ENCODE measurements at places on chromosomes 5 and 9. TPM values are rescaled to one million over a fixed set of nuclear protein-coding genes. Genes with fewer than 3 reads are reported as not detected.

Gene DNAI1
- total RNA-seq = 9.2 TPM

Gene LHX3
- total RNA-seq = not detected

Gene MAMDC2
- 2.9 TPM for total RNA-seq

Gene SPINK13
- total RNA-seq = not detected

Gene UBE2QL1
- total RNA-seq = 72.0 TPM

Gene PGM5
- total RNA-seq = 1.9 TPM

Gene LMNB1
- total RNA-seq = 9.5 TPM

Gene NR5A1
- total RNA-seq = not detected

Gene FAT2
- not detected for total RNA-seq

Gene PCDHGB4
- 8.6 TPM for total RNA-seq

Gene ADAMTSL1
- 4.2 TPM for total RNA-seq

DNA sequence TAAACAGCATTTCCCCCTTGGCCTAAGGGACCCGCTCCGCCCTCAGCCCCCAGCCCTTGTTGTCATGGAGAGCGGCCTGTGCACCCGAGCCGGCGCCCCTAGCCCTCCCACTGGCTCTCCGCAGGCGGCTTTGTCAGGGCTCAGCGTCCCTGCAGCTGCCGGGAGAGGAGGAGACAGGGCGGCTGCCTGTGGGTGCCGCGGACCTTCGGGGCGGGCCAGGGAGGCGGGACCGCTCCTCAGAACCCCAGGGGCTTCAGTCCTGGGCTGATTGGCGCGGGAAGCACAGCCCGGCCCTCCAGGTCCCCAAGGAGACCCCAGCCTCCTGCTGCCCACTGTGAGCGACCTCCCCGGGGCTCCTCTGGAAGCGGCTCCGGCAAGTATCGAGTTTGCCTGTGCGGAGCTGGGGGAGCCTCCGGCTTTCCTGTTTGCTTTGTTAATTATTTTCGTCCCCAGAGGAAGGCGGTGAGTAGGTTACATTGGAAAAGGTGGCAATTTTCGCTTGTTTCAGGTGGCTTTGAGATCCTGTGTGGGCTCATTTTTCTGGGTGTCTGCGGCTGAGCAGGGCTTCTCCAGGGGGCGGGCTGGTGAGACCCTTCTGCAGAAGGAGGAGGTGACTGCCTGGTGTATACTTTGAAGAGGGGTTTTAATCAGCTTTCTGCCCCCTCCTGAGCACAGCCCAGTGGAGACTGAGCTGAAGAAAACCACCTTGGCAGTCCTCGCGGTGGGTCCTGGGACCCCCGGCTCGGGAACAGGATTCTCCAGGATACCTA is at the start of gene FGD3:
FGD3 (plus strand) TSS at position 256 of the 770 bp plus-strand sequence. CDS start 28,734 bp downstream, outside the sequence.
- DNase-seq = no peak

GRCh38 chr5:118270526-118270925 is 717.8 kb downstream of the DTWD2 start:
- DNase-seq = no peak

DNA sequence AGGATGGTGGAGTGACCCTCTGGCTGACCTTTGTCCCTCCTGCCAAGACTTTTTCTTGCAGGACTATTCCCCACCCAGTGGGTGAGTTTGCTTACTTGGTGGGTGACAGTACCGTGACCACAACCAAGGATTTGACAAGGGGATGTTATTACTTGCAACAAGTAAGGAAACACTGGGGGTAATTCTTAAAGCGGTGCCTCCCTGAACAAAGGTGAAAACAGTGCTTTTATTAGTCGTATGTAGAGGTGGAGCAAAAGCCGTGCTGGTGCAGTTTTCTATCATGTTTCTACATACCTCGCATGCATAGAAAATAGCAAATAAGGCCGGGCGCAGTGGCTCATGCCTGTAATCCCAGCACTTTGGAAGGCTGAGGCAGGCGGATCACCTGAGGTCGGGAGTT is 41.0 kb upstream of the KDM4C start:
- no peak for DNase-seq

GRCh38 chr9:82255481-82256176 is 267.1 kb downstream of the SPATA31D1 start:
- DNase-seq = no peak

DNA sequence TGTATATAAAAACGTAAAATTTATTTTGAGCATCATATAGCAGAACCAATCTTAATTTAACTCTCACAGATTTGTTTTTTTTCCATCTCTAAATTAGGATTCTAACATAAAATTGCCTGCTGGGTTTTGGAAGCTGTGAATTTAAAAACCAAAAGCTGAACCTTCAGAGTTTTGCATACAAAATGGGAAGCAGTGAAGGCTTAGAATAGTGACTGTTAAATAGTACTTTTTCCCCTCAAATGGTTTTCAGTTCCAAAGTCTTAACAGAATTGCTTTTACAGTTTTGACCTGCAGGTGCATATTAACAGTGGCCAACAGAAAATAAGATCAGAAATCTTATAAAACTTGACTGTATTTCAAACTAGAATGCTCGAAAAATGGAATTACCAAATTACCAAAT is 55.1 kb upstream of the LVRN start:
- no peak for DNase-seq

DNA sequence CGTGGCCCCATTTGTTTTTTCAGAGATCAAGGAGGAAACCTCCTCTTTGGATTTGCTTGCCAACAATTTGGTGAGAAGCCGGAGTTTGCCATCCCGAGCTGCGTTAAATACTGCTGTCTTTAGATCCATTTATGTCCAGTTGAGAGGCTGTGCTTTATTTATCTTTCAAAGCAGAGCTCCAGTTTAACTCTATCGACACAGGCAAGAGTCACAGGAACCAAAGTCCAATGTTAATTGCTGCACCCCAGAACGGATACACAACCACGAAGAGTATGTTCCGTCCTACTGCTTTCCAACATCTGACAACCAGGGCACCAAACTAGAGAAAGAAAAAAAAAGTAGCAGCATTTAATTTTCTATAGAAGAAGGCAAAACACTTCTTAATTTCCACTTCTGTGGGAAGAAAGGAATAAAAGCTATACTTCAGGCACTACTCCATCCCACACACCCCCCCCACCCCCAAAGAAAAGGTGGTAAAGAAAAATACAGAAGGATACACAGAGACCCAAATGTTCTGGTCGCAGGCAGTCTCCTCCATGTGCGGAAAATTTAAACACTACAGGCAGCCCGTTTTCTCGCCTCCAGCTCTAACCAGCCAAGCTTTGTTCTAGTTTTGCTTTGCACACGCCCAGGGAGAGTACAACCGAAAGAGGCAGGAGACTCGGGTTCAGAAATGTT is 1.1 kb downstream of the FEM1C start:
- peak; percentile 33 for DNase-seq

GRCh38 chr5:125560476-125561225 is 814.2 kb upstream of the ZNF608 start:
- DNase-seq = no peak

GRCh38 chr5:173033923-173034322 is 22.2 kb upstream of the CREBRF start:
- no peak for DNase-seq

DNA sequence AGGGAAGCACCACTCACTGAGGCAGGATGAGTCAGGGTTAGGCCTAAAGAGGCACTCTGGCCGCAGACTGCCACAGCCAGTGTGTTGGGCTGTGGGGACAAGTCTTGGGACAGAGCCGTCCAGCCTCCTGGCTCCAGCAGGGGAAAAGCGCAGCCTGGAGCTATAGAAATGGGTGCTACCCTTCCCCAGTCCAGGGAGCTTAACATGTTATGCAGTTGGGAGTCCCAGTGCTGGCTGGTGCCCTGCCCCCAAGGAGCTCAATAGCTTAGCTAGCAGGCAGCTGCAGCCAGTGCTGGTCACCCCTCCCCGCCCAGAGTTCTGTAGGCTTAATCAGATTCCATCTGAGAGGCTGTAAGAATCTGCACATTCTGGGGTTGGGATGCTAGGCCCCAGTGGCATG is 399.6 kb upstream of the TUSC1 start:
- no peak for DNase-seq

DNA sequence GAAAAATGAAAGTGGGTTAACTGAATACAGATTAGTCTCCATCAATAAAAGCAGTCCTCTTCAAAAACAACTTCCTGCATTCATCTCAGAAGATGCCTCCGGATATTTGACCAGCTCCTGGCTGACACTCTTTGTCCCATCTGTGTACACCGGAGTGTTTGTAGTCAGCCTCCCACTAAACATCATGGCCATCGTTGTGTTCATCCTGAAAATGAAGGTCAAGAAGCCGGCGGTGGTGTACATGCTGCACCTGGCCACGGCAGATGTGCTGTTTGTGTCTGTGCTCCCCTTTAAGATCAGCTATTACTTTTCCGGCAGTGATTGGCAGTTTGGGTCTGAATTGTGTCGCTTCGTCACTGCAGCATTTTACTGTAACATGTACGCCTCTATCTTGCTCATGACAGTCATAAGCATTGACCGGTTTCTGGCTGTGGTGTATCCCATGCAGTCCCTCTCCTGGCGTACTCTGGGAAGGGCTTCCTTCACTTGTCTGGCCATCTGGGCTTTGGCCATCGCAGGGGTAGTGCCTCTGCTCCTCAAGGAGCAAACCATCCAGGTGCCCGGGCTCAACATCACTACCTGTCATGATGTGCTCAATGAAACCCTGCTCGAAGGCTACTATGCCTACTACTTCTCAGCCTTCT is 16.6 kb downstream of the F2R start:
- no peak for DNase-seq

DNA sequence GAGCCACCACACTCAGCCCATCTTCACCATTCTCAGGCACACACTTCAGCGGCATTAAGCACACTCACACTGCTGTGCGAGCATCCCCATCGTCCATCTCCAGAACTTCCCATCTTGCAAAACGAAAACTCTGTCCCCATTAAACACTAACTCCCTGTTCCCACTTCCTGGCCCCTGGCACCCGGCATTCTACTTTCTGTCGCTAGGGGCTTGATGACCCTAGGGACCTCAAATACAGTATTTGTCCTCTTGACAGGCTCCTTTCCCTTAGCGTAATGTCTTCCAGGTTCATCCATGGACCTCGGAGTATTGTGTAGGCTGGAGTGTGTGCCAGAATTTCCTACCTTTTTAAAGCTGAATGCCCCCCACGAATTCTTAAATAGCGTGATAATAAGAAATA is 14.7 kb upstream of the UBAC1 start:
- no peak for DNase-seq

DNA sequence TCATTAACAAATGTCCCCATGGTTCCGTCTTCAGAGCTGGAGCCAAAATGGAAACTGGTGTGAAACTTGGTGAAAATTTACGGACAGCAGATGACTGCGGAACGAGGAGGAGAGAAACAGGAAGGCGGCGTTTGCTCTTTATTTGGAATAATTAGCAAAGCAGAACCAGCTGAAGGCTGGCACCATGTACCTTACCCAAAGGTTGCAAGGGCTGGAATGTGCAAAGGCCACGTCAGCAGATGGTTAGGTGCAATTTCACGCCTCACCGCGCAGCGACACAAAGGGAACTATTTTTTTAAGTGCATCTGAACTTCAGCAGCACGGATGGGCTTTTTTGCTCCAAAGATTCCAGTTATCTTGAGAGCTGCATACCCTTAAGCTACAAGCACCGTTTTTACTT is 127.4 kb downstream of the COL23A1 start:
- DNase-seq = no peak

GRCh38 chr9:70421272-70422180 is 7.1 kb upstream of the KLF9 start:
- DNase-seq = no peak

DNA sequence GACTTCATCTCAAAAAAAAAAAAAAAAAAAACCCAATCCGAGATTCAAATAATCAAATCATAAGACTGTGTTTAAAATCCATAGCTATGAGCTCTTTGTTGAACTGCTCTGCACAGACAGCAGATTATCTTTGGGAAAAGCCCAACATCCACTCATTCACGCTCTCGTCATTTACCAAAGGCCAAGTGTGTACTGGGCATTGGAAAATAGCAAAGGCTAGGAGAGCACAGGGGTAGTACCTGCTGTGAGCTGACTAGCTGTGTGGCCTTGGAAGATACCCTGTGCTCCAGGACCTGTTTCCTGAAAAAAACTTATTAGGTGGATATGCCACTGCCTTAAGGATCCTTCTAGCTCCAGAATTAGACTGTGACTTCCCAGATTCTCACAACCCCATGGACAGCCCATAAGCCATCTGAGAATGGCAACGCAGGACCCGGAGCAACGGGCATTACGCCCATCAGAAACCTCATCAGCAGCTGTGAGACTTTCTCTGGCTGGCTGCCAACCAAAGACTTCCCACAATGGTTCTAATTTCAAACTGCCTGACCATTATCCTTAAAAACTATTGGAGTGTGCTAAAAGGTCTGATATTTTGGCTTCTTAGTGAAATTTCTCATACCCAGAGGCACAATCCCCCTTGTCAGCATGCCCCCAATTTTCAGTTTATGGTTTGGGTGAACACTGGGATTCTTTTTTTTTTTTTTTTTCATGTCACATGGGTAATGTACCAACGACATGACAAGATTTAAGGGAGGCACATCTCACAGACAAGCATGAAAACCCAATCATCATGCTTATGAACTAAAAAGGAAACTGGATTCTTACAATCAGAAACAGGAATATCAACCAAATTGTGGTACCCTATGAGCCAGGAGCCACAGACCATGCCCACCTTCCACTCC is 16.8 kb downstream of the SERINC5 start:
- peak; percentile 84 for DNase-seq
